ENCODE measurements at places on chromosomes 1 and 21. TPM values are rescaled to one million over a fixed set of nuclear protein-coding genes. Genes with fewer than 3 reads are reported as not detected.

DNA sequence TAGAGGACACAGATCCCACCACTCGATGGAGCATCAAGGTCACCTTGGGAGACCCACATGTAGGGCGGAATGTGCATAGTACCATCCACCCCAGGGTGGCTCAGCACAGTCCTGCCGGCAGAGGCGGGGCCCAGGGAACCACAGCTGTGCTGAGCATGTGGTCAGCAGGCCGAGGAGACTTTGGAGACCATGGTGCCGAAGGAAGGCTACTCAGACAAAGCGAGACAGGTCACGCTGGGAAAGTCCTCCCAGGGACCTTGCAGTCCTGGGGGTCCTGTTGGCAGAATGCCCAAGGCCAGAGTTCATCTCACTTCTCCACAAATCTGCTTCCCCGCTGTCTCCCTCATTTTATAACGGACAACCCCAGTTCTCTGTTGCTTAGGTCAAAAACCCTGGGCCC is 22.5 kb downstream of the WNT3A start:
- no peak for DNase-seq

GRCh38 chr1:41385398-41386195 is 24.4 kb downstream of the FOXO6 start:
- no peak for DNase-seq

DNA sequence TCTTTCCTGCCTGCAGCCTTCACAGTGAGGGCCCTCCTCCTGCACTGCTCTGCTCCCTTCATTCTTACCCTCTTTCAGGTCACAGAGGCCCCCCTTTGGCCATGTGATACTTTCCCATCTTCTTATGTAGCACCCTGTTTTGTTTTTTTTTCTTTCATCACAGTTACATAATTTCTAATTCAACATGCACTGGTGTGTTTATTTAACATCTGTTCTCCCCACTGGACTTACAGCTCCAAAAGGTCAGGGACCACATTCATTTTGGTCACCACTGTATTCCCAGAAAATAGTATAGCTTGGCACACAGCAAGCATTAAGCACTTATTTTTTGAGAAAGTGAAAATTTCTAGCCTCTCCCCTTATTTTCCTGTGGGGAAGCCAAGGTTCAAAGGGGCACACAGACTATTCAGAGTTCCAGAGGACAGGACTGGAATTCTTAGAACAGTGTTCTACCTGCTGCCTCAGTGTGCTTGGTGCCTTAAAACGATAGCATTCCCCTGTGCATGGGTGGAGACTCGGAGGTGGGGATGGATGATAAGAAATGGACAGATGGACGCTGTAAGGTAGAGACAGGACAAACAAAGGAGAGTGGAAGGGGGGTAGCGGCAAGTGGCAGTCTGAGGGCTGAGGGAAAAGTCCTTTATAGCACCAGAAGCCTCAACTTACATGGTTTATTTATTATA is 5.3 kb downstream of the DENND2D start:
- DNase-seq: no peak

- DNase-seq: no peak
Observed at GRCh38 chr1:41715441-41716095, 203.2 kb downstream of the HIVEP3 start.

DNA sequence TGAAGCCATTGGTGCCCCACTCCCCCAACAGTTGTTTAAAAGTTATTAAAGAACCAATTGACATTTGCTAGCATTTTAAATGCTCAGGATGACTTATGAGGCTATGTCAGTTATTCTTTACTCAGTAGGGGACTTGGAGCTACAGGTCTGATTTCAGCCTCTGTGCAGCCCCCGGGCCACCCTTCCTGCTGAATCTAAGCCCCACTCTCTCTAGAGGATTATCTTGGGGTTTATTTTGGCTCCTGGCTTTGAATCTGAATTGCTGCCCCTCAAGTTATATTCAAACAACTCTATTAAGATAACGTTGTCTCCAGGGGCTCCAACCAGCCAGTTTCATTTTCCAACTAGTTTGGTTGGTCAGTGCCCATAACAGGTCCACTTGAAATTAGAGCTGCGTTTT is 135.1 kb downstream of the ST6GALNAC3 start:
- no peak for DNase-seq

GRCh38 chr1:182599339-182599738 is 4.8 kb downstream of the RGS16 start:
- DNase-seq: no peak

- DNase-seq: no peak
Observed at GRCh38 chr1:61175976-61176375, 93.6 kb downstream of the NFIA start.

- DNase-seq: peak; percentile 56
Observed at GRCh38 chr1:158146739-158147138, 34.0 kb upstream of the CD1D start.

DNA sequence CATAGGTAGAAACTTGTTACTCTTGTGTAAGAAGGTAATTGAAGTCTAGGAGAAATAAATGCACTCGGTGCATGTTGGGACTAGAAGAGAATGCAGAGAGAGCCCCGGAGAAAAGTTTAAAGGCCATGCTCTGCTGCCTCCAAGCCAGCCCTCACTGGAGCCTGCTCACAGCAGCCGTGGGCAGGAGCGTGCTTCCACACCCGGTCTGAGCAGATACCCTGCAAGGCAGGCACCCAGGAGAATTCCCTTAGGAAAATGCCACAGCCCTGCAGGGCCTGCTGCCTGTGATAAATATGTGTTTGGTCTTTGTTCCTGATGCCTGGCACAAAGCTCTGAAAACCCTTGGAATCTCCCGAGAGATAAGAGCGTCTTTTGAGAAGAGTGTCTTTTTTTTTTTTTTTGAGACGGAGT is 22.8 kb downstream of the C2CD2 start:
- DNase-seq: no peak

DNA sequence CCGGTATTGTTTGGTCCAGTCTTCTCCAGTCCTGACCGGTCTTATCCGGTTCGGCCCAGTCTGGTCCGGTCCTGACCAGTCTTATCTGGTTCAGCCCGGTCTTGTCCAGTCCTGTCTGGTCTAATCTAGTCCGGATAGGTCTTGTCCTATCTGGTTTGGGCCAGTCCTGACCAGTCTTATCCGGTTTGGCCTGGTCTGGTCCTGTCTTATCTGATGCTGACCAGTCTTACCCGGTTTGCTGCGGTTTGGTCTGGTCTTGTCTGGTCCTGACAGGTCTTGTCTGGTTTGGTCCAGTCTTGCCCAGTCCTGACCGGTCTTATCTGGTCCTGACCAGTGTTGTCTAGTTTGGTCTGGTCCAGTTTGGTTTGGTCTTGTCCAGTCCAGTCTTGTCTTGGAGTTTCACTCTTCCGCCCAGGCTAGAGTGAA is 30.1 kb downstream of the DHX9 start:
- DNase-seq: no peak

GRCh38 chr1:165884690-165885304 is 57.4 kb downstream of the UCK2 start:
- no peak for DNase-seq

DNA sequence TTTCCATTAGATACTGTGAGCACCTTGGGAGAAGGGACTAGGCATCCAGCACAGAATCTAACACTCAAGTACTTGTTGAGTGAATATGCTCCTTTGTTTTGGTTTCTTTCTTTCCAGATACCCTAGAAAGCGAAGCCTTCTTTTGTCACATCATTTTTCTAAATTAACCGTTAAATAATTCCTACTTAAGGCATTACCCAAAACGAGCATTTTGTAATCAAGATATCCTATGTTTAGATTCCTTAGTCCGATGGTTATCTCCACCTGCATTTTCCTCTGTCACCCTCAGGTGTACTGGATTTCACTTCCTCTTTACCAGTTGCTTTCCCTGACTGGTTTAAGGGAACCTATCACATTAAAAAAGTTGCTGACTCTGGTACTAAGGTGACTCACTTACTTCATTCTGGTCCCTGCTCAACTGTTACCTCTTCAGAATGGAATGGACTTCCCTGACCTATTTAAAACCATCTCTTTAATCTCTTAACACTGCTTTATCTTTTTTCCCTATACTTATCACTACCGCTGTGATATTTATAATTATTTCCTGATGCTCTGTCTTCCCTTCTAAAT is 3.2 kb downstream of the B3GALNT2 start:
- DNase-seq: no peak

DNA sequence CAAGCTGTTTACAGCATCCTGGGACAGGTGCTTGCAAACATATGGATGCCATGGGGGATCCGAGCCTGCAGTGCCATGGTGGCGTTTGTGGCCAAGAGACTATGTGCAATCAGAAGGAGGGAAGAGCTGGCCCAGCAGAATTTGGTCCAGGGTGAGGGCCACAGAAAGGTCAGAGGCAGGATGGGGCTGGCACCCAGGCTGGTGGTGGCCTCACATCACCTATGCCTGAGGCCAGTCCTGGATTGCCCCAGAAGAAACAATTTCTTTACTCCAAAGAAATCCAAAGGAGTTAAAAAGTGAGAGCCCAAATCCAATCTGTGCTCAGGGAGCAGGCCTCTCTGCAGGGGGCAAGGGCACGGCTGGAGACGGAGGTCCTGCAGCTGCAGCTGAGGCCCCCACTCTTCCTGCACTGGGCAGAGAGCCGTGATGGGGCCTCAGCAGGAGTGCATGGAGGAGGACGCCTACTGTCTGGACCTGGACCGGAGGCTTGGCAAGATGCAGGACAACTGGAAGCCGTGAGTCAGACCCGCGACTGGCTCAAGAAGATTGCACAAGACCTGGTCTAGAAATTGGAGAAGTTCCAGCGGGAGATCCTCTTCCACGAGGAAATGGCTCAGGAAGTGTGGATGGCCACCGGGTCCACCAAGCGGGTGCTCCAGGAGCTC is 163.5 kb downstream of the RYR2 start:
- peak; percentile 3 for DNase-seq

- no peak for DNase-seq
Observed at GRCh38 chr21:15748586-15748985, 18.8 kb downstream of the USP25 start.

- DNase-seq: peak; percentile 16
Observed at GRCh38 chr1:118785246-118785645, 202.9 kb downstream of the TBX15 start.

GRCh38 chr1:11071463-11072215 is 11.8 kb upstream of the SRM start:
- no peak for DNase-seq

DNA sequence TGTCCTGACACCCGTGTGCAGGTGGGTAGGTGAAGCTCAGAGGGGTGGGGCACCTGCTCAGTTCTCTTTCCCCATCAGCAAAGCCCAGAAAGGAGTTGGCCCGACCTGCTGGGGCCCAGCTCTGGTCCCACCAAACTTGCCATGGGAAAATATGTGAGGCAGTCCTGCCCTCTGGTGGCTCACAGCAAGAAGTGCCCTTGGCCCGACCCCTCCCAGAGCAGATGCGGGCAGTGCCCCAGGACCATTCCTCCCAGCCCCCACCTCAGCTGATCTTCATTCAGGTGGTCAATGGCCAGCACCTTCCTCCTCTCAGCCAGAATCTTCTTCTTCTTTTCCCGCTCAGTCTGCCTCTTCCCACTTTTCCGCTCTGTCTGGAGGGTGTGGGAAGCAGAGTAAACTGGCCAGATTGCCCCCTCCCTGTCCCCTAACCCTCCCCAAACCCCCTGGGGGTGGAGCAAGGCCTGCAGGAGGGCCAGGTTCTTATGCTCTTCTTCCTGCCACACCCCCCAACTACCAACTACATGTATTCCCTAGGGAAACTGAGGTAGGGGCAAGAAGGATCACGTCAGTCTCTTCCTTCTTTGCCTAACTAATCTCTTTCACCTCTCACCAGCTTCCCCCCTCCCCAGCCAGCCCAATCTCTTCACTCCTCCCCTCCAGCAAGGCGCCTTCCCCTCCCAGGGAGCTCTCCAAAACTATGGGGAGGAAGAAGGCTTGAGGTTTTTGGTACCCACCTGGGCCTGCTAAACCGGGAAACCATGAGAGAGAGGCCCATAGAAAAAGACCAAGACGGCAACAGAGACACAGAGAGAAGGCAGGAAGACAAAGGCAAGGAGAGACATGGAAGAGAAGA is 15.6 kb downstream of the TNNT2 start:
- peak; percentile 32 for DNase-seq

- no peak for DNase-seq
Observed at GRCh38 chr1:227786673-227787512, 28.6 kb upstream of the PRSS38 start.

- no peak for DNase-seq
Observed at GRCh38 chr1:235841938-235842545, 24.7 kb downstream of the LYST start.

The EXTL1 gene
- total RNA-seq: 4.1 TPM

The HCRTR1 gene
- not detected for total RNA-seq

The GUCA2A gene
- total RNA-seq: not detected

The COL11A1 gene
- total RNA-seq: 19.0 TPM

The NPL gene
- 2.6 TPM for total RNA-seq

The MATN1 gene
- total RNA-seq: 0.20 TPM

The LCE1A gene
- not detected for total RNA-seq

The HTR6 gene
- total RNA-seq: not detected

The FCN3 gene
- total RNA-seq: not detected
